ENCODE measurements at places on chromosomes 12 and 14.

GRCh38 chr12:24803430-24804245 lies 145.3 kb downstream of the BCAT1 start:
- no peak for DNase-seq

- DNase-seq, result no peak
These were observed 45.9 kb downstream of the LGMN start for GRCh38 chr14:92702441-92702918.

GRCh38 chr12:124795081-124795948 lies 68.3 kb downstream of the SCARB1 start:
- DNase-seq, result no peak

- DNase-seq, result no peak
These were observed 469.6 kb downstream of the RGS6 start for GRCh38 chr14:72401632-72402376.

DNA sequence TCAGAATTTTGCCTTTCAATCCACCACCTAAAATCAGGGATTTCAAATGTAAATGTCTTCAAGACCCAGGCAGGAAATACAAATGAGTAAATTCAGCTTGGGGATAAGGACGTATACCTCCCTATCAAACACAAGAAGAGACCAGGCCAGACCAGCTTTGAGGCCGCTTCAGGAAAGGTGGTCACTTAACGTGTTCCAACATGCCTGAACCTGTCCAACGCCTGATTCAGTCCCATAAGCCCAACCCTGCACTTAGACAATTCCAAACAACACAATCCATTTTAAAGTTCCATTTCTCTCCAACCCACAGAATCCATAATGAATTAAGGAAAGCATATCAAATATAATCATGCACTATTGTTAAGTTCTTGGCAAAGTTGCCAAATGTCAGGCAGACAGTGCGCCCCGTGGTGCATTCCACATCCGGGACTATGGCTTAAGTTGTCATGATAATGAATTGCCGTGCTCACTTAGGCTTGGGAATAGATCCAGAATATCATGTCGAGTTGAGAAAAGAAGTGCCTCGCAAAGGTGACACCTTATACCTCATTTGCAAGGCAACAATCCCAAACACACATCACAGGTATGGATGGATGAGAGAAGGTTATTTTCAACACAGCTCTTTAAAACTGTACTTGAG lies 35.5 kb downstream of the CCDC60 start:
- no peak for DNase-seq

- DNase-seq, result no peak
These were observed 135.0 kb downstream of the ANO6 start for GRCh38 chr12:45350861-45351260.

DNA sequence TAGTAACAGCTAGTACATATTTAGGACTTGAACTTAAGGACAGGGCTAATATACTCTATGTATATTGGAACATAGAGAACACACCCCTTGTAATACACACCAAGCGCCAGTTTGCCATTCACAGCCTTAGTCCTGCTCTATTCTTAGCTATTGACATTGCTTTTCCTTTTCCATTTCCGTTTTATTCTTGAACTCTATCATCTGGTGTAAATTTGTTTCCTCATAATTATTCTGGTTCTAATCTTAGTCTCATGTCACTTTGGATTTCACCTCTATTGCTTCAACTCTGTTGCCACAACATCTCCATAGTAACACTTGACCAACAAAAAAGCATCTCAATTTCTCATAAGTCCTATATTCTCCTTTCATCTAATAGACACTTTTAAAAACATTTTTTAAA lies 225.7 kb downstream of the PHLDA1 start:
- no peak for DNase-seq

- DNase-seq, result no peak
These were observed 86.9 kb upstream of the IGF1 start for GRCh38 chr12:102567031-102567985.

- DNase-seq, result no peak
These were observed 11.2 kb upstream of the LRIG3 start for GRCh38 chr12:58931518-58931917.

DNA sequence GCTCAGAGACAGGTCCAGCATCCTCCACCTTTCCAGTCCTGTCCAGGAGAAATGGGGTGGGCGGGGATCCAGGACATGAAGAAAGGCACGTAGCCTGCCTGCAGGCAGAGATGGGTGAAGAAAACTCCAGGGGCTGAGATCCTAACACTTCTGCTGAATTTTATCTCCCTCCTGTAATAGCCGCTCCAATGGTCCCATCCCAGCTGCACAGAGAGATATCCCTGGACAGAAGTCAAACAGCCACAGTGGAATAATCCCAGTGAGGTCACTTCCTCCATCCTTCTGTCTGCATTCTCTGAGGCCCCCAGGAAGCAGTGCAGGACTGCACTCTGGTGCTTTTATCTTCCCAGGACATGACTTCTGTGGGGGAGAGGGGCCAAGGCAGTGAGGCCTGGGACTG lies 26.3 kb downstream of the KRT18 start:
- DNase-seq, result no peak

DNA sequence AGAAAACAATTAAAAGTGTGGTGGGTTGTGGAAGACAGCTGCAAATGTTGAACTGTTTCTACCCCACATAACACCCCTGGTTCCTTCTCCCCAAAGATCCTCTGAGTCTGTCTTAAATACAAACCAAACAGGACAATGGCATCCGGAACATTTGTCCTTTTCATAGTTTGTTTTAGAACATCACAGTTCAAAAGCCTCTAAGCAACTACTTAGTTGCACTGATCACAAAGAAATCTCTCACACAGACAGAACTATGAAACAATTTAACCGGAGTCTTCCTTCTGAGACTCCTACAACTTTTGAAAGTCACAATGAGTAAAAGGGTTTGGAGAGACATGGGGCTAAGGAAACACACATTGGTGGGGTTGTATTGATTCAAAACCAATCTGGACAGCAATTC lies 125.6 kb downstream of the SLC25A21 start:
- DNase-seq, result no peak

- no peak for DNase-seq
These were observed 44.0 kb downstream of the EID3 start for GRCh38 chr12:104347374-104348075.

- no peak for DNase-seq
These were observed 34.1 kb upstream of the MMP17 start for GRCh38 chr12:131794061-131794460.

DNA sequence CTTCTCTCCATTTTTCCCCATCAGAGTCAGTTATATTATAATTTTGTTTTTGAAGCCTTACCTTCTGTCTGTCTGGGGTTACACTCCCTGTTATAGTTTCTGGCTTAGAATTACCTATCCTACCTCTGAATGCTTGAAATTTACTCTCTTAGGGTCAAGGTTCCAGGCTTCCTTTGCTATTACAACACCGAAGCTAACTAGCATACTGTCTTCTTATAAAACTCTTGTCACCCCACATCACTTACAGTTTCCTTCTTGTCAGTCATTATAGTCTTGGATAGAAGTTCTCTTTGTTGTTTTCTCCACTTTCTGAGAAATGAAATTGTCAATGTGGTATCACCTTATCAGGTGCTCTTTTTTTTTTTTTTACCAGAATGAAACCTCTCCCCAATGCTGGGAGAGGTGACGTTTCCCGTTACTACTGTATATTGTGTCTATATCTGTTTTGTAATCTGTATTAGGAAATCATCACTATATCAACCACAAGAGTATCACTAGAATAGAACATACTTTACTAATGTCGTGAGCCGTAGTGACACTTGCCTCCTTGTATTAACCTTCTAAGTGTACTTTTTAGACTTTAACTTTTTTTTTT lies 69.2 kb upstream of the PSMA6 start:
- DNase-seq, result no peak

DNA sequence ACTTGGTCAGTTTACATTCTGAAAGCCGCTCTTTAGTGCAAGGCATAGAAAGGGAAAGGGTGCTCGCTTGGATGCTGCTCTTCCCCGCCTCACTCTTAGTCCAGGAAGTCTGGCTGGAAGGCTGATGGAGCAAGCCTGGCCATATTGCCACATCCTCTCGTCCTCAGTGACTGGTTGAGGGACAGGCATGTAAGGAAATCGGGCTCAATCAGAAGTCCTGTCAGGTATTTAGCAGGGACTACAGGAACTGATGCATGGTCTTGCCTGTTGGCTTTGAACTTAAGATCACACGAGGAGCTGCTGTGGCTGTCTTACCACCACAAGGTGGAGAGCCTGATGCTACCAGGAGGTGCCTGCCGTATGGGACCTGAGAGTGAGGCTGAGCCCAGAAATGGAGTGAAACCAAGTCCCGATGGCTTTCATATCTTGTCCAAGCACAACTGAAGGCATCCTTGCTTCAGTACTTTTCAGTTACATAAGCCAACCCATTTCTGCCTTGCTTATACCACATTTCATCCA lies 10.7 kb upstream of the C12orf75 start:
- no peak for DNase-seq

- no peak for DNase-seq
These were observed 345.9 kb downstream of the NAV3 start for GRCh38 chr12:78176643-78177042.

DNA sequence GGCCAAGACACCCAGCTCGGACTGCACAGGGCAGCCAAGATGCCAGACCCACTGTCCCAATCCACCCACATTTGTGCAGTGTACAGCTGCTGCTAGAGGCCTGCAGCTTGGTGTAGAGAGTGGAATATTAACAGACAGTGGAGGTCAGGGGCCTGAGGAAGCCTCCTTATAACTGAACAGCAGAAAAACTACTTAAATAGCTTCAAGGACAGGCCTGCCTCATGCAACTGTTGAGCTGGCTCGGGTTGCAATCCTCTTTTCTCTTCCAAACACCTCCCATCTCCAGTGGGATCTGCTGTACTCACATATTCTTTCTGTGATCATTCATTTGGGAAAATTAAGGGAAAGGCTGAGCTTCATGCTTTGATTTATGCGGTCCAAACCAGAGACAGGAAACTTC lies 1043.2 kb upstream of the TMEM132C start:
- no peak for DNase-seq

DNA sequence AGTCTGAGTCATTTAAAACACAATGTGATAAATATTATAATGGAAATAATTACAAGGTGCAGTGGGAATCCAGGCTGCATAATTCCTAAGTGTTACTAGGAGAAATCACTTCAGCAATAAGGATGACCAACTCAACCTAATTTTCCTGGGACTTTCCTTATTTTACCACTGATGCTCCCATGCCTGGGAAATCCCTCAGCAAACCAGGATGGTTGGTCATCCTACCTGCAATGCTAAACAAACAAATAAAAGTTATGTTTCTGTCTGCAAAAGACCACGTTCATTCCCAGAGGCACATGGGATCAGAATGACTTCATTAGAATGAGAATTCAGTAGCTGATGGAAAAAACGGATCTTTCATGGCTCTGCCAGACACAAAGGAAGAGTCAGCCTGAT lies 130.8 kb upstream of the RAP1B start:
- DNase-seq, result no peak

DNA sequence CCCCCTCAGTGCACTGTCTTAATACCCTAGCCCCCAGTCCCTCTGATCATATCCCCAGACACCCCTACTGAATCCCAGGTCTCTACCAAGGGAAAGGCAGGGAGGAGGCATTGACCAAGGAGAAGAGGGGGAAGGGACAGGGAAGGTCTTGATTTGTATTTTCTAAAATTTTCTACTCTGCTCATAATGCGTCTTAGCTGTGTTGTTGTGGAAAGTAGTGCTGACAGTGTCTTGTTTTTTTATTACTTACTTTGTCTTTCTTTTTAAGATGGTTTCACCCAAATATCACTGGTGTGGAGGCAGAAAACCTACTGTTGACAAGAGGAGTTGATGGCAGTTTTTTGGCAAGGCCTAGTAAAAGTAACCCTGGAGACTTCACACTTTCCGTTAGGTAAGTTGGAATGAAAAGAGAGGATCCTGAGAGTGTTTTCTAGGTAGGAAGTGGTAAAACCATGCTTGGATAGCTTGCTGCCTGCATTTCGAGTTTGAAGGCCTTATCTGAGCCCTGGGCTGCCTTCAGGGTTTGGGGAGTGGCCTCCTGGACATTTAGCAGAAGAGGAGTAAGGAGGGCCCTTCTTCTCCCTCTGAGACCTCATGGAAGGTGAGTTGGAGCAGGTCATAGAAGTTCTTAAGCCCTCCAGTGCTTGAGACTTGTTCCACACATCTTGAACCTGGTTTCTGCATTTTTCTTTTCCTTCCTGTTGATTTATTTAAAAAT lies 27.4 kb downstream of the PTPN11 start:
- no peak for DNase-seq

- no peak for DNase-seq
These were observed 372.2 kb downstream of the RAD51B start for GRCh38 chr14:68191567-68192321.

DNA sequence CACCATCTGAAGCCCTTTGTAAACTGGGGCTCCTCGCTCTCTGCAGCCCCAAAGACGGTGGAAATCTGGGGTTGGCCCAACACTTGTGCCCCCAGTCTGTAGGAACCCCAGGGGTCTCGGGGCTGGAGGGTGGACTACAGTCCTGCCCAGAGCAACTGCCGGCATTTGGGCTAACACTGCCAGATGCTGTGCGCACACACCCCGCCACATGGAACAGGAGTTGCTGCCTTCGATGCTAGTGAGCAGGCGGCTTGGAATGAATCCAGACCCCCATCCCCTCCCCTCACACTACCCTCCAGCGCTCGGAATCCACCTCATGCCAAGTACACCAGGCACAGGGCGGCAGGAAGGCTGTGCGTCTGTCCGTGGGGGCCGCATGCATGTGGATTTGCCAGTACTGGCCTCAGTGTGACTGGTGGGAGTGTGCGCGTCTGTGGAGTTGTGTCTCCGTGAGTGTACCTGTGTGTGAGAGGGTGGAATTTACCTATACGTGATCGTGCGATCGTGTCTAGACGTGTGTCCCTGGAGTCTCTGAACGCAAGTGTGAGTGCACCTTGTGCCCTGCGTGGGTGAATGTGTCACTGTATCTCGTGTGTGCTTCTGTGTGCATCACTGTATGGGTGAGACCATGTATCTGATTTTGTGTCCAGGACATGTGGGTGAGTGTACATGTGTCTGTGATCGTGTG lies 5.1 kb downstream of the LHX5 start:
- no peak for DNase-seq

DNA sequence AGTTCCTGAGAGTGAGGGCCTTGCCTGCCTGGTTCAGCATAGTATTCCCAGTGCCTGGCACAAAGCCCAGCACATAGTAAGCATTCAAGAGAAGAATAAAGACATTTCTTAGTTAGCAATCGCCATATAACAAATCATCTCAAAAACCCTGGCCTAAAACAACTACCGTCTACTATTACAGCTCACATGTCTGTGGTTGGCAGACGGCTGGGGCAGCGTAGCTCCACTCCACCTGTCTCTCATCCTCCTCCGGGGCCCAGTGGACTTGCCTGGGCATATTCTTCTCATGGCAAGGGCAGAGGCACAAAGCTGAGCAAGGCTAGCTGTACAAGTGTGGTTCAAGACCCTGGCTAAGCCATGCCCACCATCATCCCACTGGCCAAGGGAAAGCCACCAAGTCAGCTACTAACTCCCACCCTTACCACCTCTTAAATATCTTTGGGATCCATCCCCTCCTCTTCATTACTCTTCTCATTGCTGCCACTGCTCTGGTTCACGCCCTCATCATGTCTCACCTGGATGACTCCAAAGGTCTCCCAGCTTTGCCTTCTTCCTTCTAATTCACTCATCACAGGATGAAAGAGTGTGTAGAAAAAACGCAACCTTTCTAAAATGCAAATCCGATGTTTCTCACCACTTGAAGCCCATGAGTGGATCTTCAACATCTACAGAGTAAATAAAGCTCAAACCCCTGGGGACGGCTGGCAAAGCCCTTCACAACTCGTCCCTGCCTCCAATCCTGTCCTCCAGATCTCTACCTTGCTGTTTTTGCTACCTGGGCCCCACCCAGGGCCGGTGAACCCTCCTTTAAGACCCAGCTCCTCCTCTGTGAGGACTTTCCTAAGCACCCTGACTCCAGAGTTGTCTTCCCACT lies 10.4 kb downstream of the TMEM229B start:
- DNase-seq, result no peak

Measured in activated T-cell treated with anti-CD3 and anti-CD28 coated beads, Interleukin-2, amount 50 U/mL, for 24 hours (primary cell).